ENCODE measurements at places on chromosomes 7 and 10. TPM values are rescaled to one million over a fixed set of nuclear protein-coding genes. Genes with fewer than 3 reads are reported as not detected.

- DNase-seq: no peak
These were observed 140.3 kb upstream of the KLF14 start for GRCh38 chr7:130874071-130874915.

STEAP1B gene
- 0.27 TPM for total RNA-seq

MINPP1 gene
- total RNA-seq: 22.1 TPM

HOXA10 gene
- 19.6 TPM for total RNA-seq

DNA sequence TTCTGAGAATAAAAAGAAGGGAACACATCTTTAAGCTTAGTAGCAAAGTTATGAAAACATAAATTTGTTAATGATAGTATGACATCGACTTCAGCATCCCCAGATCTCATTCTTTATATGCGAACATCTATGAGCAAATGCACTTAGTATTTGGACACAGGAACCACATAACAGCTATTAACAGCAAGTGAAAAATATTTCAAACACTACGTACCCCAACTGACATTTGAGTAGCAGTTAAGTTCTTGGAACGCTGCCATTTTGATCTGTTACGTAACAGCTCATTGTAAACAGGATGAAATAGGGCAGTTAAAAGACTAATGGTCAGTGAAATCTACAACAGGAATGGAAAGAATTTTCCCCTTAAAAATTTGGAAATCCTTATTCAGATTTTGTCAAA lies 428.9 kb downstream of the TNS3 start:
- DNase-seq: no peak

GRCh38 chr10:52864201-52865106 lies 91.9 kb upstream of the MBL2 start:
- DNase-seq: no peak

GRCh38 chr7:55369427-55370400 lies 4.6 kb downstream of the LANCL2 start:
- no peak for DNase-seq

DNA sequence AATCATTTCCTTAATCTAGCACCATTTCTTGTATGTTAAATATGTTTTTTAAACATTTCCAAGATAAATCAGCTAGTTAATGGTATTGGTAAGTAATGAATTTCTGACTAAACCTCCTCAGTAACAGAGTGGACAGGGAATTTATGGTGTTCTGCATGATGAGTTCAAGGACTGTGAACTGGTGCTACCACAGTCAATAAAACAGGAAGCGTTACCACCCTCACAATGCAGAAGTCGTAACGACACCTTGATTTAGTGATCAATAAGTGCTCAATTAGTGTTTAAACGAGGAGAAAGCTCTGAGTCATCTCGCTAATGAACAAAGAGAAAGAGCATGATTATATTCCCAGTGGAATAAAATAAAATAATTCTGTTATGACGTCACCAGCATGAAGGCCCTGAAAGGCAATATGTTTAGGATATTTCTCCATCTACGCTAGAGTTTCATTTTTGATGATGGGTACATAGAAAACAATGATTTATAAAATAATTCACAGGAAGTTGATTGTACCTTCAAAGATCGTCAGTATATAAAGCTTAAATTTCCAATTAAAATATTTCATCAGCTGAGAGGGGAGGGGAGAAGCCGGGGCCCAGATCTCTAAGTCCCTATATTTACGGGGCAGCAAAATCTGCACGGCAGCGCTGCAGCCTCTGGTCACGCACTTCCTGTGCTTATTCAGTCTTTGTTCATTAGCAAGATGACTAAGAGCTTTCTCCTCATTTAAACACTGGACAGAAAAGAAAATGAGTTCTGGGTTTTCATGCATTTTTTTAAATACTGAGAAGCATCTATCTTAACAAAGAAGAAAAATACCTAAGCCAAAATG lies 400.5 kb downstream of the PTPRN2 start:
- DNase-seq: no peak

- no peak for DNase-seq
These were observed 197.5 kb upstream of the PRSS58 start for GRCh38 chr7:142455392-142455791.

DNA sequence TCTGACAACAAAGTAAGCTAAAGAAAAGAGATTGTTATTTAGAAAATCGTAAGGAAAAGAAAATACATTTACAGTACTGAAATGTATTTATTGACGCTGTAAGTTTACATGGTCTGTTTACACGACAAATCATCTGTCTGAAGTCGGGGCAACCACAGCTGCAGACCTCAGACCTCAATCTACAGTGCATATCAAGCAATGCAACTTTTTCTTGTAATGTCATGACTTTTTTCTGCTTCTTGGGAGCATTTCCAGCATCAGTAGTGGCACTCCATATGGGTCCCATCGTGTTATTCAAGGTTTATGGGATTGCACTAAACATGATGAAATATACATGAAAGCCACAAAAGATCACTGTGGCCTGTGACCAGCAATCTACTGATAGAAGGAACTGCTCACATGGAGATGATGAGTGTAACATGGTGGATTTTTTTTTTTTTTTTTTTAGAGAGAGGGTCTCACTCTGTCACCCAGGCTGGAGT lies 77.1 kb downstream of the MTPN start:
- no peak for DNase-seq

PIP gene
- total RNA-seq: not detected

PCLO gene
- total RNA-seq: 2.4 TPM

LRMDA gene
- total RNA-seq: 4.8 TPM

HABP2 gene
- total RNA-seq: 0.20 TPM

GRCh38 chr7:531777-532176 lies 12.1 kb upstream of the PDGFA start:
- no peak for DNase-seq

DNA sequence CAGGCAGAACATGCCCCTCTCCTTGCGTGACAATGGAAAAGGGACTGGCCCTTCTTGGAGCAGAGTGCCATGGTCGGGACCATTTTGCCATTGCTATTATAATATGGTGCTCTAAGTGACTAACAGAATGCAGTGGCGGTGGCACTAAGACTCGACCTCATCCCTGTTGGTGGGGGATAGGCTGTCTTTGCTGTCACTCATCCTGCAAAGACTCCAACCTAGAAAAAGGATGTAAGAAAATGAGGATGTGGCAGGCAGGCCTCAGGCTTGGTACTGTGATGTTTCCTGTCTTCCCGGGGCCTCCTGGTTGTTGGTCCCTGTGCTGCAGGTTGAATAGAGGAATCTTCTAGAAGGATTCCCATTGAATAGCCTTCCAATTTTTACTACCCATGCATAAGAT lies 18.6 kb downstream of the BLNK start:
- no peak for DNase-seq

ZNF365 gene
- 1.8 TPM for total RNA-seq

DNA sequence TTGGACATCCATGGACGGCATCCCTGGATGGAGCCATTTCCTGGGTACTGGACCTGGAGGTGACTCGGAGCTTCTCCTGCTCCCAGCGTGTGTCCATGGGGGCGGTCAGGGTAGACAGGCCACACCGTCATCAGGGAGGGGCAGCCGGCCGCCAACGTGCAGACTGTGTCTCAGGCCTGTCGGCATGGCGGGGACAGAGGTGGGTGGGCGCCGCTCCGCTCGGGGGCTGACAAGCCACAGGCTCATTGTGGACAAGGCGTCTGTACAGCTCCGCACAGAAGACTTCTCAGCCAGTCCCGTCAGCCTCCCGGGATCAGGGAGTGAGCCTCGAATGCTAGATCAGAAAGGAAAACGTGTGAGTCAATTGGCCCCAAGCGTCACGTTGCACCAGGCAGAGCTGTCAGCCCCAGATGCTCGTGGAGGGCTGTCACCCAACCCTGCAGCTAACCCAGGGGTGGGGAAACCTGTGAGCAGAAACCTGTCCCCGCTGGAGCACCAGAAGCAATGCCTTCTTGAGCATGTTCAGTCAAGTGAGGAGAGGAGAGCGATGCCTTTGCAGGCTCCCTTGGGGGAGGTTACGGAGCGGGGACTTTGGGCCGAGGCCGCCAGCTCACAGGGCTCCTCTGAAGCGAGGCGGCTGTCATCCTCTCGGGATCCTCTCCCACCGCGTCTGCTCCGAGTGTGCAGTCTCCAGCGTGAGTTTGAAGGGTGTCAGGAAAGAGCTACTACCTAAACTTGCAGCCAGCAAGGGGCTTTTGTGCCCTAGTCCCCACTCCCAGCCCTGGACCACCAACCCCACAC lies 16.0 kb upstream of the DPYSL4 start:
- DNase-seq: no peak

C7orf33 gene
- total RNA-seq: not detected

DNA sequence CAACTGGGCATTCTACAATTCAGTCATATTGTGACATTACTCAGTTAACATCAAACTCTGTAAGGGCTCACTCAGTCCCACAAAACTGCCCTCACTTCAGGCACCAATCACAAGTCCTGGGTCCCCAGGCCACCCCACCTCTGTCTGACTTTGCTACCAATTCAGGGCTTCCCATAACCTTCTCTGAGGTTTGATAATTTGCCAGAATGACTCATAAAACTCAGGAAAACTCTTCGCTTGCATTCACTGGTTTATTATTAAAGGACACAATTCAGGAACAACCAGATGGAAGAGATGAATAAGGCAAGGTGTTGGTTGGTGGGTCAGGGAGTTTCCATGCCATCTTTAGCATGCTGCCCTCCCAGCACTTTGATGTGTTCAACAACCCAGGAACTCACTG lies 41.3 kb downstream of the AVL9 start:
- peak; percentile 29 for DNase-seq

GRCh38 chr7:40640566-40640965 lies 505.8 kb downstream of the SUGCT start:
- no peak for DNase-seq

ITGB8 gene
- total RNA-seq: 2.4 TPM

GRCh38 chr7:141649137-141649864 lies 52.7 kb downstream of the DENND11 start:
- no peak for DNase-seq

GRCh38 chr7:6398943-6399342 lies 48.8 kb downstream of the DAGLB start:
- DNase-seq: no peak
